Kidney (tissue), 22 donors: ENCODE measurements at places on chromosomes 4 and X. TPM values are rescaled to one million over a fixed set of nuclear protein-coding genes. Genes with fewer than 3 reads are reported as not detected.

DNA sequence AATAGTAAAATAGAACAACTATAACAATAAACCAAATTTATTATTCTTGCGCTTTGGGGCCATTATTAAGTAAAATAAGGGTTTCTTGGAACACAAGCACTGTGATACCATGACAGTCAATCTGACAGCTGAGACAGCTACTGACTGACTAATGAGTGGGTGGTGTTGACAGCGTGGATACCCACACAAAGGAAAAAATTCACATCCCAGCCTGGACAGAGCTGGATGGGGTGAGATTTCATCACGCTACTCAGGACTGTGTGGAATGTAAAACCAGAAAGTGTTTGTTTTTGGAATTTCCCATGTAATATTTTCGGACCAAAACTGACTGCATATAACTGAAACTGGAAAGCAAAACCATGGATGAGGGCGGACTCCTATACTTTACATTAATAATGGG lies 48.8 kb downstream of the IGFBP7 start:
- no peak for DNase-seq

DNA sequence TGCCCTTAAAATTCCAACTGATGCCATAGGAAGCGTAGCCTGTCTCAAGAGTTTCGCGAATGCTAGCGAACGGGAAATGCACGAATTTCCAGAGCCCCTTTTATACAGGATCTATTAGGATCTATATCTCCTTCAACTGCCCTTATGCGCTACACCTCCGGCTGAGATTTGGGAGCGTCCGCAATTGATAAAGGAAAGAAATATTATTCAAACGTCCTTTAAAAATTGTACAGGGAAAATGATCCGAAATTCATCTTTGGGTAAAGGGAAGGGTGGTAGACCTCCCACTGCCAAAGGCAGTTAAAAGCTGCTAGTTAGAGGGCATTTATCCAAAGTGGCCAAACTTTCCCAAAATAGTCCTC lies 609 bp downstream of the NR3C2 start:
- peak; percentile 44 for DNase-seq

DNA sequence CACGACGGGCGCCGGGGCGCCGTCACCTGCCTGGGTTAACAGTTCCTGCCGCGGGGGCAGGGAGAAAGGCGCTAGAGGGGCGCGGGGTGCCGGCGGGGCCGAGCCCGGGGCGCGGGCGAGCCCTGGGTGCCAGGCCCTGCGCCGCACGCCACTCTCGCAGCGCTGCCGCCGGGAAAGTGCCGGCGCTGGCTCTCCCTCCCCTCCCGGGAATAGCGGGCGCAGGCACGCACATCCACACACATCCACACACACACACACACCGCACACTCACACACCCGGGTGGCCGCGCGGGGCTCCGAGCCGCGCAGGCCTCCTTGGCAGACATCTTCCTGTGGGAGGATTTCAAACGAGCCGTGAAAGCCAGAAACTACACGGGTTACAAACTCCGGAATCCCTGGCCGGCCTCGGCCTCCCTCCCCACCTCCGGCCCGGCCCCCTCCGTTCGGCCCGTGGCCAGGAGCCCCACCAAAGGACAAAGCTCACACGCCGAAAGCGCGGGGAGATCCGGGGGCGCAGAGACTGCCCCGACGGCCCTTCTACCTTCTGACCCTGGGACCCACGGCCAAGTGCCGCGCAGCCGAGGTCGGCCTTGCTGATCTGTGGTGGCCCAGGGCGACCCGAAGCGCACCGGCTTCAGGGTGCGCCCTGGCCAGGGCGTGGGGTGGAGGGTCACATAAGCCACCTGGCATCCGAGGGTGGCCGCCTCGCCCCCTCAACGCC lies 92.3 kb downstream of the BCOR start:
- DNase-seq, result peak; percentile 52

DNA sequence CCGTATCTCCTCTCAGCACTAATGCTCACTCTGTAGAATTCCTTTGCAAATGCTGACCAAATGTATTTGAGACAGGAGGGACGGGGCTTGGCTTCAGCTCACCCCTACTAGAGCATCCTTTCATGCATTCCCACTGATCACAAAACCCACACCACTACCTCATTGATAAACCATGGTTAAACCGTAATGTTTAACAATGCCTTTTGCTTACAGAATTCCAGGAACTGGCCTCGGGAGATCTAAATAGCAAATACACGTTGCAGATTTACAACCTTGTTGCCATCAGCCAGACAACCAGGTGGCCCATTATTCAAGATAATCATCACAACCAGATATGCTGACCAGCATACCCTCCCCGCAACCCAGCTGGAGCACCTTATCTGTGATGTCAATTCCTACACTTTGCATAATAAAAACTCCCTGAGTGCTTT lies 391.9 kb downstream of the KCTD8 start:
- no peak for DNase-seq

DNA sequence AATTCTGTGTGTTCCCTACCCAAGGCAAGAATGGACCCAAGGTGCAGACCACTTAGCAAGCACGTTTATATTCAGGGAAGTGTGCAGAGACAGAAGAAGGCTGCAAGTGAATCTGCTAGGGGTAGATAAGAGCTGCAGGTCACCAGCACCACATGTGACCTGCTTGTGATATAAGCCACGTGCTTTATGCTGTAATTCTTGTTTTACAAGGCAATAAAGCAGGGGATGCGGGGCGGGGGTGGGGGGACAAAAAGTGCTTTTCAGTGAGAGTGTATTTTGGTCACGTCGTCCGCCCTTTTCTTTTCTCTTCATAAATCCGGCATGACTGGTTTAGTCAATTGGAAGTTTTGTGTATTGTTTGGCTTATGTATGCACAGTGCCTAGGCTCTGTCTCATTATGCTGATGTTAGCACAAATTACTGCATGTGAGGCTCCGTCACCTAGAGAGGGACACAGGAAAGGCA lies 192.7 kb downstream of the RBMX2 start:
- no peak for DNase-seq

- no peak for DNase-seq
Measured at GRCh38 chr4:130424211-130424610, 1328.3 kb downstream of the C4orf33 start.

GRCh38 chr4:93671093-93671492 lies 157.5 kb upstream of the ATOH1 start:
- no peak for DNase-seq

GRCh38 chrX:137749246-137749645 lies 183.3 kb downstream of the ZIC3 start:
- DNase-seq, result no peak

The FGF5 gene
- total RNA-seq, result 0.13 TPM

The SULT1B1 gene
- total RNA-seq, result 4.7 TPM

The DMP1 gene
- total RNA-seq, result not detected

The CYBB gene
- total RNA-seq, result 43.7 TPM

The STK32B gene
- total RNA-seq, result 18.2 TPM

The CLDN34 gene
- total RNA-seq, result 0.50 TPM

The WDR45 gene
- total RNA-seq, result 67.4 TPM
